T-helper 22 cell (primary cell): ENCODE measurements at places on chromosomes 11 and 22.

- DNase-seq, result no peak
These were observed 120.9 kb downstream of the MN1 start for GRCh38 chr22:27680636-27681035.

DNA sequence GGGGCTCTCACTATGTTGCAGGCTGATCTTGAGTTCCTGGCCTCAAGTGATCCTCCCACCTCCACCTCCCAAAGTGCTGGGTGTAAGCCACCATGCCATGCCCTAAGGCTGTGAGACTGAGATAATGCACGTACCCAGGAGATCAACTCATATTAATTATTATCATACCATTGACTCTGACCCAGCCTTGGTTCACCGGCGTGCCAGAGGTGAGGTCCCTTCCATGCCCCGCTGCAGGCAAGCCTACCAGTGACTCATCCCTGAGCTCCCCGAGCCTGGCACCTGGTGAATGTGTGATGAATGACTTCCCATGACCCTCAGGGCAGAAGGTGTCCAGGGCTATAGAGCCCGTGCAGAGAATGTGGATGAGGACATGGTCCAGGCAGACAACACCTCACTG is 12.1 kb downstream of the GAL3ST1 start:
- DNase-seq, result no peak

- no peak for DNase-seq
These were observed 505.7 kb upstream of the LUZP2 start for GRCh38 chr11:23991165-23991539.

DNA sequence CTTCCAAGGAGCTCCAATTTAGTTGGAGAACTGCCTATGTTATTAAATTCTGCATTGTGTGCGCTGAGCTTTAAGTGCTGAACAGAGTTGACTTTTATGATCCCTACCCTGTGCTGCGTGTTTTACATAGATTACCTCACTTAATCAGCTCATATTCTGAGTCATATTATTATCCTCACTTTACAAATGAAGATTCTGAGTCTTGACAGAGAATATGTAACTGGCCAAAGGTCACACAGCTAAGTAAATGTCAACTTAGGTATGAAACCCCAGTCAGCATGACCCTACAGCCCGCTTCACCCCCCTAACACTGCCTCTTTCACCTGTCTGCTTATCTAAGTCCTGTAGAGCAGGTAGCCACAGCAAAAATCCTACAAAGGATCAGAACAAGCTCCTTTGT is 19.8 kb upstream of the TMPRSS5 start:
- DNase-seq, result no peak

DNA sequence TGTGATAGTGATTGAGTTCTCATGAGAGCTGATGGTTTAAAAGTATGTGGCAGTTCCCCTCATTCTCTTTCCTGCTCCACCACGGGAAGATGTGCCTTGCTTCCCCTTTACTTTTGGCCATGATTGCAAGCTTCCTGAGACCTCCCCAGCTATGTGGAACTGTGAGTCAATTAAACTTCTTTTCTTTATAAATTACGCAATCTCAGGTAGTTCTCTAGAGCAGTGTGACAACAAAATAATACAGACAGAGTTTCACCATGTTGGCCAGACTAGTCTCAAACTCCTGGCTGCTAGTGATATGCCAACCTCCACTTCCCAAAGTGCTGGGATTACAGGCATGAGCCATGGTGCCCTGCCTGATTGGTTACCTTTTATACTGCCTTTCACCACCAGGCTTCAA is 755.2 kb downstream of the METTL15 start:
- DNase-seq, result no peak

- no peak for DNase-seq
These were observed 287.3 kb upstream of the MTNR1B start for GRCh38 chr11:92682136-92682535.

DNA sequence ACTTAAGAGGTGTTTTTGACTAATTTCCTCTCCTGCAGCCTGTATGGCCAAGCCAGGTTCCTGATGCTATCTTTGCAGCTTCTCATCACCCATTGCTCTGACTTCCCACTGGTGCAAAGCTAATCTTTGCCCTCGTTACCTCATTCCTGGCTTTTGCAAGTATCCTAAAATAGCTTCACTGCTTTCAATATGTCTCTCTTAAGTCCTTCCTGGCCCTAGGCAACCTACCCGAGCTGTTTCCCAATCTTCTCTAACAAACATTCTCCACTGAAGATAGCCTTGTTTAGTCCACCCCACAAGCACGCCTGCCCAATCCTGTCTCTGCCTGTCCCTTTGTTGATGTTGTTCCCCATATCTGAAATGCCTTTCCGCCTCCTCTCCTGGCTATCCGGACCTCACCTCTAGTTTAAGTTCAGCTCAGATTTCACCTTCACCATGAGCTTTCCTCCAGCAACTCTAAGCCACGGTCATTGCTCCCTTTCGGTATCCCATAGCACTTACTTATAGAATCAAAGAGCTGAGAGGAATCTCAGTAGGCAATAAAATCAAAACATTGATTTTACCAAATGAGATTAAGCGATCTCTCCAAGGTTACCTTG is 30.1 kb upstream of the CECR2 start:
- DNase-seq, result no peak
